ENCODE measurements at places on chromosomes 6 and 20.

GRCh38 chr6:1554476-1555310 lies 55.0 kb upstream of the FOXC1 start:
- peaks cover 5% of the 10 kb centered on the region for H3K36me3 ChIP-seq
- peak overlapping the region; percentile 93 for H3K27ac ChIP-seq
- H3K4me3 ChIP-seq: peak overlapping the region; percentile 89
- H3K4me1 ChIP-seq: peaks cover 23% of the 10 kb centered on the region
- no peaks in the 10 kb centered on the region for H3K27me3 ChIP-seq

DNA sequence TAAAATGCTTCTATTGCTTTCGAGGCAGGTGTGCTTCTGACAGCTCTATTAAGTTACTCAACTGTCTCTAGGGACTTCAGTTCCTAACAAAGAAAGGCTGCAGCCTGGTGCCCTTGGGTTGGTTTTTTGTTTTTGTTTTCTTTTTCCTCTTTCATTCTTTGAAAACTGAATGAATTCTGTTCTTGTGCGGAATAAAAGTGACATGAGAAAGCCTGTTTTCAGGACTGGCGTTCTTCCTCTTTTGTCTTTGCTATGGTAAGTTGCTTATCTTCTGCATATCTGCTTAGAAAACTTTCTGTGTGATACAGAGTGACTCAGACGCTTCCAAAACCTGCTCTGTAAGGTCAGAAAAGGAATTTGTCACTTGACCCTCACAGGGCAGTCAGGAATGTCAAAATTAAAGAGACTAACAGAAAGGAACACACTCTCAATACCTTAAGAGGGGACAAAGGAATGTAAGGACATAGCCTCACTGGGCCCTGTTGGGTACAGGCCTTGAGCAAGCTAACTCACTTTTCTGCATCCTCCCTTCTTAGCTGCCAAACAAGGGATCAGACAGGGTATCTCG lies 56.2 kb upstream of the NHSL1 start:
- H3K36me3 ChIP-seq: no peaks in the 10 kb centered on the region
- H3K27me3 ChIP-seq: no peaks in the 10 kb centered on the region
- peak overlapping the region; percentile 16 for H3K27ac ChIP-seq
- DNase-seq: peak; percentile 5
- H3K4me3 ChIP-seq: no peak overlapping the region
- peaks cover 16% of the 10 kb centered on the region for H3K4me1 ChIP-seq

GRCh38 chr6:44920952-44921491 lies 407.1 kb upstream of the RUNX2 start:
- H3K27ac ChIP-seq: no peak overlapping the region
- H3K4me1 ChIP-seq: peaks cover 8% of the 10 kb centered on the region
- no peak for DNase-seq
- H3K36me3 ChIP-seq: no peaks in the 10 kb centered on the region
- H3K27me3 ChIP-seq: no peaks in the 10 kb centered on the region

- no peak for DNase-seq
- no peaks in the 10 kb centered on the region for H3K27me3 ChIP-seq
- H3K4me3 ChIP-seq: no peak overlapping the region
- peaks cover 41% of the 10 kb centered on the region for H3K4me1 ChIP-seq
These were observed 81.4 kb downstream of the JARID2 start for GRCh38 chr6:15327271-15327670.

- H3K36me3 ChIP-seq: no peaks in the 10 kb centered on the region
- peak overlapping the region; percentile 52 for H3K4me3 ChIP-seq
- no peak for DNase-seq
- peaks cover 75% of the 10 kb centered on the region for H3K27me3 ChIP-seq
- H3K4me1 ChIP-seq: peaks cover 7% of the 10 kb centered on the region
These were observed 538 bp downstream of the TTLL9 start for GRCh38 chr20:31870726-31871617.

DNA sequence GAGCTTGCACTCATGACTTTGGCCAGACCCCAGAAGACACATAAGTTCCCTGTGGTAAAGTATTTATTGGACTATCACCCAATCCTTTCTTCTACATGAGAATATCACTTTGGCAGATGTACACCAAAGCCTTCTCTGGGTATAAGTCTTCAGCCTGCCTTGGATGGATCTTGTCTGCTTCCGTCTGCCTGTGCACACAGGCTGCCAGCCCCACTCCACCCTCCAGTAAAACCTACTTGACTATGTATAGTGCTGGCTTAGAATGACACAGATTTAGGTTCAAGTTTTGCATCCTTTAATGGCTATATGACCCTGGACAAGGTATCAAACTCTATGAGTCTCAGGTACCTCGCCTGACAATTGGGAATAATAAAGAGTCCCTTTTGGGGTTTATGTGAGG lies 63.4 kb downstream of the BACH2 start:
- no peak for DNase-seq
- H3K36me3 ChIP-seq: peaks cover 5% of the 10 kb centered on the region
- H3K27ac ChIP-seq: no peak overlapping the region
- no peaks in the 10 kb centered on the region for H3K27me3 ChIP-seq
